ENCODE measurements at places on chromosomes 16 and 17. TPM values are rescaled to one million over a fixed set of nuclear protein-coding genes. Genes with fewer than 3 reads are reported as not detected.

Gene IGFALS
- total RNA-seq: 0.10 TPM

Gene WDR45B
- 132 TPM for total RNA-seq

Gene ZNF205
- 18.3 TPM for total RNA-seq

Gene BRICD5
- 8.7 TPM for total RNA-seq

Gene LLGL2
- total RNA-seq: 201 TPM

Gene PRR35
- total RNA-seq: 2.2 TPM

Gene SF3B3
- total RNA-seq: 253 TPM

Gene TBC1D28
- not detected for total RNA-seq

Gene APOH
- total RNA-seq: 1.2 TPM

Gene NTN1
- 14.5 TPM for total RNA-seq

Gene KRTAP4-3
- not detected for total RNA-seq

All from Panc1 (cell line).